ENCODE measurements at places on chromosomes 7 and 10.

- DNase-seq, result no peak
Observed at GRCh38 chr10:21141946-21142492, 244.9 kb upstream of the NEBL start.

DNA sequence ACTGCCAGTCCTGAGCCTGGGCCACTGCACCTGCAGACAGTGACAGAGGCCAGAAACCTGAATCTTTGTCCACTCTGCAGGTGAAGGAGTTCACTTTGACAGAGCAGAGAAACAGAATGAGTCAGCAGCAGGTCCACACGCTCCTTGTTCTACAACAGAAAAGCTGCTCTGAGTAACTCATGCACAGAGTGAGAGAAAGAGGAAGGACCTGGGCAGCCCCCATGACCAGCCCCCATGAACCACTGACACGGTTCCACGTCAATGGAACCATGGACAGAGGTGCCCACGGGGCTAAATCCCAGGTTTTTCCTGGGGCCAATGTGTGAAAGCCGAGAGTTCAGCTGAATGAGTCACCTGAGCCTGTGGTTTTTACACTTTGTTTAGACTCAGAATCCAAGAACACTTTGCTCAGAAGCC lies 40.8 kb upstream of the CTBP2 start:
- DNase-seq, result no peak

DNA sequence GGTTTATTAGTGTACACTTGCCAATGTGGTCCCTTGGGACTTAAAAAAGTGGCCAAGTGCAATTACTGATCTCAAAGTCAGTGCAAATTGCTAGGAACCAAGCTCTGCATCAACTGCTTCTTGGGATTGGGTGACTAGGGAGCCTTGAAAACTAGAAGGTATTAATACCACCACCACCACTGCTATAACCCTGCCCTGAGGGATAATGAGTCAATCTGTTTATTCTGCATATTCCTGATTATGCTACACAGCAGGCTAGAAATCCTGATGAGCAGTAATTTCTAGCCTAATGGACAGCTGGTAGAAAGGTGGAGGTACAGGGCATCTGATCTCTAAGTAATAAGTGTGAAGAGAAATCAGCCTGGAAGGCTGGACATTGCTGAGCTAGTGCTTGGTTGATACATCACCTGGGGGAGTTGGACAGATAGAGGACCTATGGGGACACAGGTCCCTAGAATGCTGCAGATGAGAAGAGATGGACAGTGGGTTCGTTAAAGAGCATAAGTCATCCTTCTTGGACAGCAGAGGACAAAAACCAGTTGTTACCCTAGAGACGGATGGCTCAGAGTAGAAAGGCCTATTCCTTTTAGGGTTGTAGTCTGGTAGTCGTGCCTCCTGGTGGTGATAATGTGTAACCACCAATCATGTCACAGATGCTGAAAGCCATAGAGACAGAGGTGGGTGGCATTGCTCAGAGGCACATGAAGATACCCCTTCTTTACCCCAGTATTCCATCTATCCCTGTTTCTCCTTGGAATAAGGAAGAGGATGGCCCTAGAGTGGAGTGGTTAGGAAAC lies 554.8 kb downstream of the SORCS1 start:
- DNase-seq, result no peak

DNA sequence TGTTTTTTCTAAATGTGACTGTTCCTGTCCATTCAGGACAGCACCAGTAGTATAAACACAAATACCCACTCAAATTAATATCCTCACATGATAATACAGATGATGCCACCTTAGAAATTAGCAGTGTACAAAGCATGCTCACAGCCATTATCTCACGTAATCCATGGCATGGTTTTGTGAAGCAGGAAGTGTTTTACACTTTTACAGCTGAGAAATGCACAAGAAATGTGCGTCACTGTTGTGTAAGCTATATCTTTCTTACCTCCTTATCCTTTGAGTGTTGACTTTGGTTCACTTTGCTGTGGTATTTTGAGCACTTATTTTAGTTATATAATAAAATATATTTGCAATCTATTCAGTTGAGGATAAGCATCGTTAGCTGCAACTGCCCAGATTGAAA lies 31.6 kb downstream of the NKX2-3 start:
- DNase-seq, result no peak

GRCh38 chr10:80498833-80499741 lies 38.6 kb upstream of the SH2D4B start:
- DNase-seq, result peak; percentile 38

All from activated CD8-positive, alpha-beta memory T cell treated with anti-CD3 and anti-CD28 coated beads for 4 hours (primary cell).